ENCODE measurements at places on chromosomes 4 and X.

DNA sequence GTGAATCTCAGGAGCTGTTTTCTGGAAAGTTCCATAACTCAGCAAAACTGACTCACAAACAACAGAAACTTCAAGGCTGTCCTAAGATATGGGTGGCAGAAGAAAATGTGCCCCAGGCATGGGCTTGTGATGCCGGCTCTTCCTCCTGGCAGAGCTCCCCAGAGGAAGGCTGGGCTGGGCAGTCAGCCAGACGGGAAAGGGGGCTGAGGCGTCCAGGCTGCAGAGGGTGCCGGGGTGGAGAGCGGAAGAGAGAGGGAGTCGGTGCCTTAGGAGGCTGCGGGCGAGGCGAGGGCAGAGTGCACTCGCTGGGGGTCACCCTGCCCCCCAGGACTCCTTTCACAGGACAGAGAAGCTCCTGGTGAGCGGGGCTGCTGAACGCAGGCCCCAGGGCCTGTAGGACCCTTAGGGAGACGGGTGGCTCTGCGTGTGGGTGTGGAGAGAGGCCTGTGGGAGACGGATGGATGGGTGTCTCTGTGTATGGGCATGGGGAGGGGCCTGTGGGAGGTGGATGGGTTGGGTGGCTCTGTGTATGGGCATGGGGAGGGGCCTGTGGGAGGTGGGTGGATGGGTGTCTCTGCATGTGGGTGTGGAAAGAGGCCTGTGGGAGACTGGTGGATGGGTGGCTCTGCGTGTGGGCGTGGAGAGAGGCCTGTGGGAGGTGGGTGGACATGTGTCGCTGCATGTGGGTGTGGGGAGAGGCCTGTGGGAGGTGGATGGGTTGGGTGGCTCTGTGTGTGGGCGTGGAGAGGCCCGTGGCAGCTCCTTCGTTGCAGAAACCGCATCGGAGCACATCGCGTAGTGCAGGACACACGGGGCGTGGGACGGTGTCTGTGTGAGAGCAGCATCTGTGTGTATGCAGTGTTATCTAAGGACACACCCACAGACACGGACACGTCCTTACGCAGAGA lies 15.9 kb downstream of the PCGF3 start:
- no peak overlapping the region for H3K27ac ChIP-seq
- H3K36me3 ChIP-seq = no peaks in the 10 kb centered on the region
- H3K27me3 ChIP-seq = no peaks in the 10 kb centered on the region
- no peak overlapping the region for H3K4me3 ChIP-seq
- H3K4me1 ChIP-seq = peaks cover 21% of the 10 kb centered on the region
- DNase-seq = no peak

- no peaks in the 10 kb centered on the region for H3K4me1 ChIP-seq
- H3K36me3 ChIP-seq = no peaks in the 10 kb centered on the region
- no peak overlapping the region for H3K27ac ChIP-seq
- H3K27me3 ChIP-seq = no peaks in the 10 kb centered on the region
These were observed 472.8 kb upstream of the BOD1L1 start for GRCh38 chr4:14100349-14100748.

DNA sequence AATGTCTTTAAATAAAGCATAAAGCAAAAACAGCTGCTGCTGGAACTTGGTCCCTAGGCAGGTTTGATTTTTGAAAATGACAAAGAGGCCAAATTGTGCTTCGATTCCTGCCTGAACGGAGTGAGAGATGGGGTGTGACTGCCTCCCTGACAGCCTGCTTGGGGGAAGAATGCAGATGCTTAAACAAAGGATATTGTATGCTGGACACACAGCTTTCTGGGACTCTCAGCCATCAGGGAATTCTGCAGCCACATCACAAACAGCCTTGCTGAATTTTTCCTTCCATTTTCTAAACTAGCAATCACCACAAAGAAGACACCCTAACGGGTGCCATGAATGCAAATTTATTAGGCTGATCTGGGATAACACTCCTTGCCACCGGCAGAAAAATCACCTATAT lies 83.9 kb upstream of the CPEB2 start:
- H3K27ac ChIP-seq = no peak overlapping the region
- no peak for DNase-seq
- peaks cover 6% of the 10 kb centered on the region for H3K4me1 ChIP-seq
- no peak overlapping the region for H3K4me3 ChIP-seq
- H3K27me3 ChIP-seq = no peaks in the 10 kb centered on the region

DNA sequence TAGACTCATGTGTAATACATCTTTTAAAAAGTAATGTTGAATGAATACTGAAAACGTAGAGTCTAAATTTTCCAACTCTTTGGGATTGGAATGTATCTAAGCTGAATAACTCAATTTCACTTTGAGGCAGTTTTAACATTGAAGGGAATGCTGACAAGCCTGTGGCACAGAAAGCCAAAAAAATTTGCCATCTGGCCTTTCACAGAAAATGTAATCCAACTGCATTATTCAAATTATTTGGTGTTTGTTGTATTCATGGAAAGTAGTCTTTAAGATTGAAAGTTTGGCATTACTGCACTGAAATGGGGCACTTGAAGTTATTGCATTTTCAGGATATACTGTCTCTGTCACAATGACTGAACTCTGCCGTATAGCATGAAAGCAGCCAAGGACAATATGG lies 186.9 kb downstream of the FRMPD4 start:
- no peaks in the 10 kb centered on the region for H3K36me3 ChIP-seq
- no peaks in the 10 kb centered on the region for H3K4me1 ChIP-seq
- no peak for DNase-seq
- no peak overlapping the region for H3K27ac ChIP-seq
- H3K4me3 ChIP-seq = no peak overlapping the region

DNA sequence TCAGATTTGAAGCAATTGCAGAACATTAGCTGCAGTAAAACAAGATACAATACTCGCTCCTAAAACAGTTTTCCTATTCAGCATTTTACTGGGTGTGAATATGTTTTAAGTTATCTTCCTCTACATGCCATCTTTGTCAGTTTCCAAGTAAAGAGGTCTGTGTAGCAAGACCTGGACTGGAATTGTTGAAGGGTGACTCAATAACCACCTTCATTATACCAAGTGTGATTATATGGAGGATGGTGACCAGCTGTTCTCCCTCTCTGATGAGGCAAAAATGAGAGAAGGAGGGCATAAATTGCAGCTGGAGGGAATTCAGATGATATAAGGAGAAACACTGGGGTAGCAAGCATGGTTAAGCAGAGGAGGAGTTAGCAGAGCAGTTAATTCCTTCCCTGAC lies 922.1 kb upstream of the SLIT2 start:
- H3K4me3 ChIP-seq = no peak overlapping the region
- H3K27ac ChIP-seq = no peak overlapping the region
- no peaks in the 10 kb centered on the region for H3K27me3 ChIP-seq
- DNase-seq = no peak
- no peaks in the 10 kb centered on the region for H3K36me3 ChIP-seq

GRCh38 chrX:130896802-130897501 lies 6.1 kb downstream of the ENOX2 start:
- H3K4me1 ChIP-seq = peaks cover 12% of the 10 kb centered on the region
- H3K36me3 ChIP-seq = no peaks in the 10 kb centered on the region
- H3K27me3 ChIP-seq = no peaks in the 10 kb centered on the region
- DNase-seq = no peak
- no peak overlapping the region for H3K27ac ChIP-seq

GRCh38 chr4:54708339-54709279 lies 50.9 kb downstream of the KIT start:
- no peak for DNase-seq
- no peak overlapping the region for H3K4me3 ChIP-seq
- H3K27ac ChIP-seq = no peak overlapping the region
- H3K27me3 ChIP-seq = no peaks in the 10 kb centered on the region
- no peaks in the 10 kb centered on the region for H3K36me3 ChIP-seq
